ENCODE measurements at places on chromosomes 6 and 20.

GRCh38 chr6:139017227-139017626, 11.3 kb upstream of the ABRACL start:
- no peak for DNase-seq

DNA sequence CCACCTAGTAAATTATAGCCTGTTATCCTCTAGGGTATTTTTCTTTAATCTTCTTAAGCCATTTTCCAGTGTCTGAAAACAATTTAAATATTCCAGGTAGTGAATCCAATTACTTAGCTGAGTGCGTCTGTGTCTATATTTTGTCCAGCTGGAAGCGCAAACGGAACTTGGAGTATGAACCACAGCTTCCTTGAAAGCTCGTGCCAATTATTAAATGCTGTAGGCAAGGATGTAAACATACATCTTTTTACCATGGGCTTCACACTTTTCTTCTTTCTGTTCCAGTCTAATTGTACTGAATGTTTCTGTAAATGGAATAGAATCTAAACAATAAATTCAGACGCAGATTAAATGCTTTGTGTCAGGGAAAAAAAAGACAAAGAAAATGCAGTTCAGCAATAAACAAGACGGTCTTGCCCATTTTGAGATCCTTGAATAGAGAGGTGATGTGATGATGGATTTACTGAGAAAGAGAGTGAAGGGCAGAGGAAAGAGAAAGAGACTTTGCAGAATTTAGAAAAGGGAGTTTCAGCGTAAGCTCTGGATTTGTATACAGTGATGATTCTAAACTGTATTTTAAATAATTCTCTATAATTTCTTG, 1.9 kb downstream of the PLCB1 start:
- no peak for DNase-seq

- no peak for DNase-seq
Observed at GRCh38 chr6:28769626-28770402, 154.0 kb downstream of the TRIM27 start.

DNA sequence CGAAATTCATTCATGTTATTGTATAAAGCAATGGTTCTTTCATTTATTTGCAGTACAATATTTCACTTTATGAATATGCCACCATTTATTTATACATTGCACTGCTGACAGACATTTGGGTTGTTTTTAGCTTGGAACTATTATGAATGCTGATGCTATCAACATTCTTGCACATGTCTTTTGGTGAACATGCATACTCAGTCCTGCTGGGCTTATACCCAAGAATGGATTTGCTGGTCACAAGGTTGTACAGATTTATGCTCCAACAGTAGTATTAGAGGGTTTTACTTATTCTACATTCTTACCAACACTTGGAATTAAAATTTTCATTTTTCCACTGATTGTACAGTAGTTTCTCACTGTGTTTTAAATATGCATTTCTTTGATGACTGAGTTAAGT, 126.2 kb downstream of the PTPRK start:
- DNase-seq, result no peak

- no peak for DNase-seq
Observed at GRCh38 chr20:35618263-35619131, 2.9 kb downstream of the SPAG4 start.

- DNase-seq, result no peak
Observed at GRCh38 chr6:169780571-169781091, 29.2 kb downstream of the ERMARD start.

DNA sequence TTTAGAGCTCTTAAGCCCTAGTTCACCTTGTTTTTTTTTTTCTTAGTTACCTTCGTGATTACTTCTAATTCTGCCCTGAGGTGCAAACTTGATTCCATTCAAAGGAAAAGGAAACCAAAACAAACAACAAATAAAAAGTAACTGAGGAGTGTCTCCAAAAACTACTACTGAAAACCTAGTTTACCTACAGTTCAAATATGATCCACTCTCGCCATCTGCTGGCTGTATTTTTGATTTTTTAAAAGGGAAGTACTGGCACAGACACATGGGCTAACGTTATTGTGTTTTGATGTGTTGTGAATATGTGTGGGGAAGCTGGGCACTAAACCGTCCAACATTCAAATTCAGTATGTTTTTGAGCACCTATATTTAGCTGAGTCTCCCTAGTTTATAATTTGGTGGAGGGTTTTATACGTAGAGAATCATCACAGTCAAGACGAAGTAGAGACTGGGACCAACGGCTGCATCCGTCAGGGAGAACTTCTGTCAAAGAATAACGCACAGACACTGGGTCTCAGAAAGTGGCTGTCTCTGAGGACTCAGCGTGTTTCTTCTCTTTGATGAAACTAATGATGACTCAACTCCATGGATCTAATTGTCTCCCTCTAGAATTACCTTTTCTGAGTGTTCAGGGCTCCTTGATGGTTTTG, 373.5 kb upstream of the BTBD3 start:
- peak; percentile 22 for DNase-seq

GRCh38 chr6:148608199-148608951, 138.5 kb upstream of the UST start:
- DNase-seq, result no peak

DNA sequence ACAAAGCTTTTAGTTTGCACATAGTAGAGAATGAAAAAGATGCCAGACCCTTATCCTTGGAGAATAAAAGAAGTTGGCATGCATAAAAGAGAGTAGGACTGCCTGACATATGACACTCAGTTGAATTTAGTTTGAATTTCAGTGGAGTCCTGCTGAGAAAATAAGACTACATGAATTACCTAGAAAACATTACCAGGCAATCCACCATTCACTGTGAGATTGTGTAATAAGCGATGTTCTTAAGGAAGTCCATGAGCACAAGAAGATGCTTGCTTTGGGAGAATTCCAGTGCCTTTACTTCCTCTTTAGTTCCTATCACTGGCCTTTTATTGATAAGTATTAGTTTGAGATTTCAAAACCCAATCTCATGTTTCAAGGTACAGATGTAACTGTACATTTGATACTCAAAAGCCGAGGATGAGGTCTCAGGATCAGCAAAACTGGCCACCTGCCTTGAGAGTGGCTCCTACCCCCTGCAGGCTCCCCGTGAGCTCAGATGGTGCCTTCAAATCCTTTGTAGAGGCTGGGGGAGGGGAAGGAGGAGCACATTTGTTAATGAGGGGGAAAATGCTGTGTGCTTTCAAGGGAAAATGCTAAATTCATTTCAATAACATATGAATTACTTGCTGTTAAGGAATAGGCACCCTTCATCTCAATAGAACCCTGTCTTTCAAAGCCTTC, 11.2 kb upstream of the UNC93A start:
- no peak for DNase-seq

DNA sequence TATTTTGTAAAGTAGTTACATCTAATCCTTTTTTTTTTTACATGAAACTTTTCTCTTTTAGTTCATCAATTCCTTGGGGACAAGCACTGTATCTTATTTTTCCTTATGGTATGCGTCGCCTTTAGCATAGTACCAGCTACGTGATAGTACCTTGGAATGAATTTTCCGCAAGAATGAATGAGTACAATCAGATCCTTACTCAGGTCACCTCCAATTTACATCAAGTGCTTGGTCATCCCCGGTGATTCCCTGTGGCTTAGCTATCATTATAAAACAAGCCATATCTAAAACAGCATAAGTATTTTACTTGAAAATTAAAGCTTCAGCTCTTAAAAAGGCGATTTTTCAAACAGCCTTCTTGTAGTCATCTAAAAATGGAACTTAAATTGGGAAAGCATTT, 680.4 kb upstream of the MAP3K7 start:
- DNase-seq, result no peak

GRCh38 chr20:35657271-35657670, 7.4 kb downstream of the CPNE1 start:
- no peak for DNase-seq

GRCh38 chr6:26268659-26269402, 96.2 kb upstream of the BTN3A2 start:
- DNase-seq, result no peak

DNA sequence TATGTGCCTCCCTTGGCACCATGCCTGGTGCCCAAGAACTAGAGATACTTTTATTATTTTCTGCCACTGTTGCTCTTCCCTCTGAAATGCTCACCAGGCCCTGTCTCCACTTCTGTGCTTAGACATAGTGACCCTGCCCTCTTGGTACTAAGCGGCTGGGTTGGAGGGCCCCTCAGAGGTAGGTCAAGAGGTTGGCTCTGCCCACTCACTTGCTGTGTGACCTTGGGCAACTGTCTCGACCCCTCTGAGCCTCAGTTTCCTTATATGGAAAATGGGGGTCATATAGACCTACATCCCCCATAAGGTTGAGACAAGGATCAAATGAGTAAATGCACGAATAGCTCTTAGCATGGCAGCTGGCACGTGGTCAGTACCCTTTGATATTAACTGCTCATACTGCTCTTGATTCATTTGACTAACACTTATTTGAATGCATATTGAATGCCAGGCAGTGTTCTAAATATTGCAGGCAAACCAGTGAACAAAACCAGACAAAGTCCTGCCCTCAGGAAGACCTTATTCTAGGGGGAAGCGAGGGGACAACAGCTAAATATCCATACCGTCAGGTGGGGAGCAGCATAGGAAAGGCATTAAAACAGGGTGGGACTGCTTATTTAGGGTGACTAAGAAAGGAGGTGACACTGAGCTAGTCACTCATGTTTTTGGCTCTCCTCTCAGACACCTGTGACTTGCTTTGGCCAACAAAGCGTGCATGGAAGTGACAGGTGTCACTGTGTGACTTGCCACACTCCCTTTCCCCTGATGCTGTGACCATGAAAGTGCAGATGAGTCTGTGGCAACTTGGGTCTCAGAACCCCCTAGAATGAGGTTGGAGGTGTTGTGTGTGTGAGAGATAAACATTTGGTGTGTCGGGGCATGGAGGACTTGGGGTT, 14.3 kb upstream of the SPO11 start:
- no peak for DNase-seq

GRCh38 chr20:47785854-47786764, 828 bp upstream of the SULF2 start:
- DNase-seq, result peak; percentile 30

- DNase-seq, result no peak
Observed at GRCh38 chr6:19753826-19754225, 83.3 kb upstream of the ID4 start.

- DNase-seq, result no peak
Observed at GRCh38 chr6:17167327-17167979, 65.6 kb downstream of the STMND1 start.

DNA sequence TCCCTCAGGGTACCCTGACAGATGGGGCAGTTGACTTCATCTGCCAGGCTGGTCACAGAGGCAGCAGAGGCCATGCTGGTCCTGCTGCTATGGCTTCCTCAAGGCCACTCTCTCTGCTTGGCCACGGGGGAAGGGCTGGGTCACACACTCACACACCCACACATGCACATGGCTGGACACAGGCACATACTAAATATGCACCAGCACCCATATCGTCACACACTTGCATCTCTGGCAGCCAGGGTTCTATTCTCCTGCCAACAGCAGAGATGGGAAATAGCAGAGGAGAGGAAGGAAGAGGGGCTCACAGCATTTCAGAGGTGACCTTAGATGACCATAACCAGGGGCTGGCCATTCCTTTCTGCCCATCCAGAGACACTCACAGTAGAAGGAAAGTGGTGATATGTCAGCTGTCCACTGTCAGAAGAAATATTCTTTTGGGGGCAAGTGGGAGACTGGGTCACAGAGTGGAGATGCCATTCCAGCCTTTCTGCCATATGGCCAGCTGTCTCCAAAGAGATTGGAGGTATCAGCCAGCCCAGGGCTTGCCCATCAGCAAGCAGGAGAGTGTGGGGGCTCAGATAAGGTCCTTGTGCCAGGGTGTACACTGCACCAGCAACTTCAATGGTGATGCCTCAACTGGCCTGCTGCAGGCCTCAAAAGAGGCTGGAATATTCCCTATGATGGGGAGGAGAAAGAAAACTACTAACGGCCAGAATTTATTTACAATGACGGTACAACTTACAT, at the start of gene TRIM10:
TSS of gene TRIM10 (minus strand) at position 427 of the 747 bp plus-strand sequence. CDS start at position 74, 353 bp downstream.
- no peak for DNase-seq

- DNase-seq, result no peak
Observed at GRCh38 chr6:161356167-161356854, 82.5 kb upstream of the AGPAT4 start.

DNA sequence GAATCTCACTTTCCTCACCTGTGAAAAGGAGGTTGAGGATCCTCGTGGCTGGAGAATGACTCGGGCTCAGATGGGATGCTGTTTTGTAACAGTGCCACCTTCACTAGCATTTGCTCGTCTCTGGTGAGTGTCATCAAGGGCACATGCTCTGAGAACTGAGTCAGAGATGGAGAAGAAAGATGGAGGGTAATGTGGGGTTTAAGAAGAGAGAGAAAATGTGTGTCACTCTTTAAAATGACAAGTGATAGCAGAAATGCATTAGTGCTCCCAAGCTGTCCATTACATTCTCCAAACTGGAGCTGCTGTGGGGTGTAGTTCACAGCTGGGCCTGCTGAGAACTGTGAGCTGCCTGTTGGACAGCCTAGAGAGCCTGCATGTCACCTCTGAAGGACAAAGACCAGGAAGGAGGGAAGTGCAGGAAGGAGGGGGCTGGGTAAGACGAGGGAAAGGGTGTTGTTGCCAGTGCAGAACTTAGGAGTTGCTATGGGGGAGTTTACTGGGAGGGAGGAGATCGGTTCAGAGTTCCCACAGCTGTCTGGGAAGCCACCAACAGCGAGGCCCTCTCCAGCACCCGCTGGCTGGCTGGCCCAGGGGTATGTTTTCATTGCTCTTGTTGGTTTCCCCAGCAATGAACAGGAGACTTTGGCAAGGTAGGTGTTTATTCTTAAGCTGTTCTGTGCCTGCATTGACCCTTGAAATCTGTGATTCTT, 19.8 kb downstream of the GMPR start:
- DNase-seq, result no peak

- no peak for DNase-seq
Observed at GRCh38 chr6:70575899-70576495, 9.3 kb downstream of the SDHAF4 start.

DNA sequence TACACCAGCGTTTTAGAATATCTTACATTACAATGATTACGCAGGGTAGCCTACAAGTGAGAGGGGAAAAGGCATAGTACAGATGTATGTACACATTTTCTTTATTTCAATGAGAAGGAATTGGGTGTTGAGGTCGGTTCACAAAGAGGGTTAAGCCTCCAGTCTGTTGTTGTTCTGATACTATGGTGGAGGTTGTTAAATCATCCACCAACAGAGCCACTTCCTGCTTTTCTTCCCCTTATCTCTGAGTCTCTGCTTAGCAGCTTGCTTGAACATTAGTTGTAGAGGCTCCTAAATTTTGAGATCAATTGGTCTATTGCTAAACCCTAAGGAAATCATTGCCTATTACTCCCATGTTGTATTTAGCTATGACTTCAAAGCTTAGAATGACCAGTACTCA, 7.3 kb downstream of the RGS17 start:
- DNase-seq, result no peak

DNA sequence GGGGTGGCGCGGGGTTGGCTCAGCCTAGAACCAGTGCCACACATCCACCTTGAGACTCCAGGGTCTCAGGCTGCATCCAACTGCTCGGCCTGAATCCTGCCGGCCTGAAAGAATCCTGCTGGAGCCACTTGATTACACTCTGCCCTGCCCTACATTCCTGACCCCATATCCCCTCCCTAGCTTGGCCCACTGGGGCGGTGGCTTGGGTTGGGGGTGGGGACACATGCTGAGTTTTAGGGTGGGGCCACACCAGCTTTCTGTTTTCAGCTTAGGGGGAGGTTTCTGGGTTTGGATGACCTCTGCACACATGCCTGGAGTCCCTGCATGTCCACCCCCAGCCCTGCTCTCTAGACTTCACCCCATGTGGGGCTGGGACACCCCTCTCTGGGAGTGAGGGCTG, 6.8 kb downstream of the ITPR3 start:
- no peak for DNase-seq

Data from GM04503 (cell line).